ENCODE measurements at places on chromosomes 12 and 14. TPM values are rescaled to one million over a fixed set of nuclear protein-coding genes. Genes with fewer than 3 reads are reported as not detected.

The AICDA gene
- 2.1 TPM for polyA plus RNA-seq

The ZNF641 gene
- 11.1 TPM for polyA plus RNA-seq

The LRP10 gene
- 113 TPM for polyA plus RNA-seq

The IL31 gene
- polyA plus RNA-seq, result not detected

The APOF gene
- not detected for polyA plus RNA-seq

Data from IgD-negative memory B cell (primary cell).